ENCODE measurements at places on chromosomes 16 and 17. TPM values are rescaled to one million over a fixed set of nuclear protein-coding genes. Genes with fewer than 3 reads are reported as not detected.

GFAP gene
- polyA plus RNA-seq = 0.07 TPM

- no peak for DNase-seq
Measured at GRCh38 chr17:35265566-35266141, 22.8 kb downstream of the SLFN5 start.

DNA sequence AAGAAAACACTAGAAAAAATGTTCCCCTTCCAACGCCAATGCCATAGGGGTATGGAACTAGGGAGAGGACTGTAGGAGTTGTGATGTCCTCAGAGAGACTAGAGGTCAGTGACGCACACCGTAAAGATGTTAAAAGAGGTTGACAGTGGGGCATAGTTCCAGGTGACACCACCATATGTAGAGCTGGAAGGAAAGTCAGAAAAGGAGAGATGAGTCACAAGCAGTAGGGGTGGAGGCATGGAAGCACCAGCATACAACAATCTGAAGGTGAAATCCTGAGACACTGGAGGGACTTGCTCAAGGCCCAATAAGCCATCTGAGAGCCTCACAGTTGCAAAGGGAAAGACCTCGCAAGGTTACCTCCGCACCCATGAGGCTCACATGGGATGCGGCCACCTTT, 76.0 kb downstream of the ZNF18 start:
- DNase-seq = no peak

DNA sequence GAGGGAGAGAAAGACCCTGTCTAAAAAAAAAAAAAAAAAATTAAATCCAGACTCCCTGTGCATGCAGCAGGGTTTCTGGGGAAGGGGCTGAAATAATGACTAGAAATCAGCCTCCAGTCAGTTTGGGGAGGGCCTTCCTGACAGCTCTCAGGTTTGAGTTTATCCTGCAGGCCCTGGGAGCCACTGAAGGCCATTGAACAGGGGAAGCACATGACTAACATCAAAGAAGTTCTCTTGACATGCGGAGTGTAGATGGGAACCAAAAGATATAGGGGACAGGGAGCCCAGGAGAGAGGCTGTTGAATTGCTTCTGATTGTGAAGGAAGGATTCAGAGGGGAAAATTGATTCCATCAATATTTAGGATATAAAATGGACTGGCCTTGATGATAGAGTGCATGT, 2.8 kb upstream of the RABEP2 start:
- no peak for DNase-seq

DNA sequence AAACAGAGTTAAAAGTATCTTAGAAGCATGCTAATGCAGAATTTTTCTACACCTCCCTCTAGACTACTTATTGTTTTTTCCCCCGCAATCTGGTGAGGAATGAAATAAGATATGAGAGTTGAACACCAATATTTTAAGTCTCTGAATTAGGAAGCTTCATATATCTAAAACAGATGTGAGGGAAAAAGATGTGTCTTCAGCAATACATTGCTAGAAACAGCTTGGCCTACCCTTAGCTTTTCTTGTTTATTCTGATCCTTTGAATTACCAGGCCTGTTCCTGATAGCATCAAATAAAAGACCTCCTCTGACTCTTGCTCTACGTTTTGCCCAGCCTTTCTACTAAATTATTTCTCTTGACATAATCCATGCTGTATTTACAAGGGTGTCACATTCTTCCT, 221.8 kb downstream of the CDH11 start:
- no peak for DNase-seq

DNA sequence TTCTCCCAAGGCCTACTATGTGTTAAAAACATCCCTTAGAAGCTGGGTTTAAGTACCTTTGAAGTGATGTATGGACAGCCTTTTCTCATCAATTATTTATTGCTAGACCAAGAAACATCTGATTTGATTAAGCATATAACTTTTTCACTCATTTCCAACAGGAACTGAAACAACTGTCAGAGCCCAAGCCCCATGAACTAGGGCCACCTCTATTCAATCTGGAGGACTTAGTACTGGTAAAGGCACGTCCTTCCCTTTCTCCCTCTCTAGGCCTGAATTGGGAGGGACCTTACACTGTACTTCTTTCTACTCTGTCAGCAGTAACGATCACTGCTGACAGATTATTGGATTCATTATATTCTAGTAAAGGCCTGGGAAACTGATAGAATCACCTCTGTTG, 612.0 kb upstream of the CDH8 start:
- DNase-seq = no peak

GRCh38 chr17:30495586-30495985, 18.4 kb downstream of the GOSR1 start:
- peak; percentile 14 for DNase-seq

- DNase-seq = peak; percentile 57
Measured at GRCh38 chr17:35918665-35919064, 11.9 kb downstream of the RDM1 start.
